NCI-H526 treated with DMSO at 0.1 percent for 48 hours (cell line): ENCODE measurements at places on chromosomes 11 and 22.

DNA sequence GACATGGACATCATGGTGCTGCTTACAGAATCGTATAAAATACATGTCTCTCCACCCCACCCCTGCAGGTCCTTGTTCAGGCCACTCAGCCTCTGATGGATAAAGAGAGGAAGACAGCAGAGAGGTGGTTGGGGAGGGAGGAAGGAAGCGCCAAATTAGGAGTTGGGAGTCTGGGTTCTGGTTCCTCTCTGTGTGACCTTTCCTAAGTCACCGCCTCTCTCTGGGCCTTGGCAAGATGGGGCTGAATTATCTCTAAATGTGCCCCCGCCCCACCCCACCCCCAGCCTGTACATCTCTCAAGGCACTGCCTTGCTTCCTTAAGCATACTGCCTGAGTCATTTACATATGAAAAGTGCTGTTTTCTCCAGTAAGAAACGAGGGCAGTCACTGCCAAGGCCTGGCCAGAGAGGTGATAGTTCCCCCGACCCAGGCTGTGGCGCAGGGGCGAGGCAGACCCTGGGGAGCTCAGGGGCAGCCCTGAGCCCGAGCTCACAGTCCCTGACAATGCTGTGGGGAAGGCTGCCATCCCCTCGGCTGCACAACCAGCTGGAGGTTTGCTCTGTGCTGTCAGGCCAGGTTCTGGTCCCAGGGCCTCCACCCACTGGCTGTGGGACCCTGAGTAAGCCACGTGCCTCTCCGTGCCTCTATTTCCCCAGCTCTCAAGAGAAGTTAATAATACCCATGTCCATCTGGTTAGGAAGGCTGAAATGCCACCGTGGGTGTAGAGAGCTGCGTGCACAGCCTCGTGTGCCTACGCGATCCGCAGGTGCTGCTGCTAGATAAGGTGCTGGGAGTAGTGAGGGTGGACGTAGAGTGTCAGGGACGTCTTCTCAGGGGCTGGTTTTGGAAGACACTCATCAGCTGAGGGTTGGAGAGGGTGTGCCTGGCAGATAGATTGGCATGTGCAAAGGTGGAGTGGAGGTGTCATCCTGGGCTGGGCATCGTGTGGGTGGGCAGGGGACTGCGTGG is 55.3 kb downstream of the CACNA1I start:
- no peak for DNase-seq

- DNase-seq, result no peak
Measured at GRCh38 chr11:544817-545166, 7.5 kb downstream of the LRRC56 start.

- DNase-seq, result peak; percentile 97
Measured at GRCh38 chr11:62831520-62832335, at the start of gene STX5. Gene STX5, minus strand, starts transcription at chr11:62832051. Its CDS starts 808 bp downstream, at chr11:62831243.

- DNase-seq, result no peak
Measured at GRCh38 chr22:26115266-26115665, 54.0 kb upstream of the SEZ6L start.

DNA sequence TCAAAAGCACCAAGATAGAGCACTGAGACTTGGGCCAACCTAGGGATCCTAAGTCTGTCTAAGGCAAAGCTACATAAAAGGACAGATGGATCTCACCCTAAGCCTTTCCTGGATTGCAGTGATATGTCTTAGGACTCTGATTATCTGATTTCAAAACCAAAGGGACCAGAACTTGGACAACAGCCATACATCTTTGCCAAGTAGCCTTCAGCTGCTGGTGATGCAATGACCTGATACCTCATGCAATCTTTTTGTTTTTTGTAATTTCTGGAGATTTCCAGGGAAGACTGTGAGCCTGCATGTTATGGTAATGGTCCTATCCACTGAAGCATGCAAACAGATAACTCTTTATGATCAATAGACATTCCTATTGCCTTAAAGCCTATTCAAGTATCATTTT is 230.4 kb upstream of the MTNR1B start:
- no peak for DNase-seq
